ENCODE measurements at places on chromosomes 3 and 15.
A peak's percentile ranks its signal among the peaks of the same experiment; 100 is the strongest.

GRCh38 chr3:160112481-160112880 is 112.7 kb upstream of the C3orf80 start:
- no peak for DNase-seq

- DNase-seq: no peak
Observed at GRCh38 chr15:41061667-41062066, 54.4 kb downstream of the INO80 start.

DNA sequence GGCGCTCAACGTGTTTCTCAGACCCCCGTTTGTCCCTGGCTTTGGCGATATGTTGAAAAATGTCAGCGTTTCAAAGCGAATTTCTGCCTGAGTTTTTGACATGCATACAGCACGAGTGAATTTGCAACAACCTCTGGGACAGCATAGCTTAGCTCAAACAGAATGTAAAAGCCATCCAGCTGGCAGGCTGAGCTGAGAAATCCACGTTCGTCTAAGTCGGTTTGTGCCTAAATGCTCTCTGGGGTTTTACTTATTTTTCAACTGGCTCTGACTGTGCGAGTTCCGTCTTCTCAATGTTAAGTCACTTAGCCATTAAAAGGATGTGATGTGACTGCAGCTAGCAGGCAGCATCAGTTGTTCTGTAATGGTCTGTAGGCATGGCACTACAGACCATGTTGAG is 243.5 kb upstream of the SLCO3A1 start:
- no peak for DNase-seq

- DNase-seq: no peak
Observed at GRCh38 chr15:49620199-49620598, 419 bp downstream of the FAM227B start.

DNA sequence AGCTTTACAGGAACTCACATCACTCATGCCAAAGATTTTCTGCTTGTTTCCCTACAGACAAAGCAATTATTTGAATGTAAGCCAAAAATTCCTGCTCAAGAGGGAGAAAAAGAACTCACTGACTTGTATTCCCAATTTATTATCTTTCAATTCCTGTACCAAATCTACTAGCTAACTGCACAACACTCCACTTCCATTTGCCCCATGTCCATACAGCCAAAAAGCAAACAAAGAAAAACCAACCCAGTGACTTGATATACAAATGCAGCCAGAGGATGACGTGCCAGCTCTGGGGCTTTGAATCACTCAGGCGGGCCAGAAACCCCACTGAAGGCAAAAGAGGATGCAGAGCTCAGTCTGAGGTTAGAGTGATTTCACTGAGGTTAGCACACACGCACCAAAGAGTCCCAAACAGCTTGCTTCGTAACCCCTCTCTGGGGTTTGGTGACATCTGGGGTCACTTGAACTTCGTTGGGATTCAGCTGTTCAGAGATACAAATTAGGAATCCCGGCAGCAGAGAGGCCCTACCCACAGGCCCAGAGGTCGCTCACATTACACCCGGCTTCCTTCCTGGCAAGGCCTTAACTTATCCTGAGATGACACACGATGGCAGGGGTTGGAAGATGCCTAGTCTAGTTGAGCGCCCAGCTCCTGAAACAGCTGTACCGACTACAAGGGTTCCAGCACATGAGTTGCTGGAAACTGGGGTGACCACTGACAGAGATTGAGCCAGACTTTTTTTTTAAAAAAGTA is 1.6 kb downstream of the RFTN1 start:
- peak; percentile 75 for DNase-seq

GRCh38 chr15:90219421-90220141 is 14.2 kb downstream of the CIB1 start:
- peak; percentile 78 for DNase-seq

DNA sequence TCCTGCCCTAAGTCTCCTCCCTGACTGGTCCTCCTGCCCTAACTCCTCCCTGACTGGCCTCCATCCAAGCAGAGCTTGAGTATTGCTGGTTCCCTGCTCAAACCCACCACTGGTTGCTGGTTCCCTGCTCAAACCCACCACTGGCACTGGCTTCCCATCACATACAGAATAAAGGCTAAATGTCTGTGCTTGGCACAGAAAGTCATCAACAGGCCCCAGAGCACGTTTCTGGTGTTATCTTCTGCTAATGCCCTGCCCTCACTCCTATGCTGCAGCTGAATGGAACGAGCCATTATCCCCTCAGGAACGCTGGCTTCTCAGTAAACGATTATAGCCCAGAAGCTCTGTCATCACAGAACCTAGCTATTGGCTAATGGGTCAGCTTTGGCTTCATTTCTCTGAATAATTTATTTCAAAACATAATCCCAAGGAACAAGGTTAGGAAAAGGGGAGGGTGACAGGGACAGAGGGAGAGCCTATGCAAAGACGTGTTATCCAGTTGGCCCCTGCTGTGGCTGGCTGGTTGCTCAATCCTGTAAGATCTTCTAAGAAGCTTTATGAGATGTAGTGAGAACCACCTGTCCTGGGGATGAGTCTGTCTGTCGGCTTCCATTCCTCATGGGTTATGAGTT is 6.3 kb upstream of the MUC20 start:
- DNase-seq: no peak

- no peak for DNase-seq
Observed at GRCh38 chr15:50355980-50356379, 982 bp upstream of the GABPB1 start.

DNA sequence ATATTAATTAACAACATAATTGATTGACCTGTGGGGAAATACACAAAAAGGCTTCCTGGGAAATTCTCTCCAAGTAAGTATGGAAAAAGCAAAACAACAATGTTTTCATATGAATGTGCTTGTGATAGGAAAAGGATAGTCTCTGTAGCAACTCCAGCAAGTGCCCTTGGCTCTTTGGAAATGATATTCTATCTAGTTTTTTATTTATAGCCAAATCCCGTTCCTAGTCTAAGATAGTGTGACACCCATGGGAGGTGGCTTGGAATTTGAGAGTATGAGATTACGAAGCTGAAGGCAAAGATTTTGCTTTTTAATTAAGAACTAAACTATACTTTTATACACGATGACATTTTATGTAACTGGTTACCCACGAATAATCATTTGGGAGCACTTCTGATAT is 119.9 kb downstream of the PDZRN3 start:
- DNase-seq: no peak

DNA sequence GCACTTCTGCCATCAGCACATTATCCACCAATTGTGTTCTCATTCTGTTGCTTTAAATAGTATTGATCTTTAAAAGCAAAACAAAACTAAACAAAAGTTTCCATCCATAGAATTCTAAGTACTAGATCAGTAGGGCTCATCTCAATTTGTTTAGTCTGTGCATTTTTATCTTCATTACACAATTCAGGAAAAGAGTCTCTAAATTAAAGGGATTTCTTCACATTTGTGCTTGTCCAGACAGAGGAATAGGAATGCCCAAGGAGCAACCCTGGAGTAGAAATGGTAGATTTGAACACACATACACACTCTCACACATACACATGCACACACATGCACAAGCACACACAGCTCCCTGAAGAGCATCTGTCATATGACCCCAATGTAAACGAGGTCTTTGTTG is 21.4 kb downstream of the LMCD1 start:
- no peak for DNase-seq
